ENCODE measurements at places on chromosomes 7 and 10.

DNA sequence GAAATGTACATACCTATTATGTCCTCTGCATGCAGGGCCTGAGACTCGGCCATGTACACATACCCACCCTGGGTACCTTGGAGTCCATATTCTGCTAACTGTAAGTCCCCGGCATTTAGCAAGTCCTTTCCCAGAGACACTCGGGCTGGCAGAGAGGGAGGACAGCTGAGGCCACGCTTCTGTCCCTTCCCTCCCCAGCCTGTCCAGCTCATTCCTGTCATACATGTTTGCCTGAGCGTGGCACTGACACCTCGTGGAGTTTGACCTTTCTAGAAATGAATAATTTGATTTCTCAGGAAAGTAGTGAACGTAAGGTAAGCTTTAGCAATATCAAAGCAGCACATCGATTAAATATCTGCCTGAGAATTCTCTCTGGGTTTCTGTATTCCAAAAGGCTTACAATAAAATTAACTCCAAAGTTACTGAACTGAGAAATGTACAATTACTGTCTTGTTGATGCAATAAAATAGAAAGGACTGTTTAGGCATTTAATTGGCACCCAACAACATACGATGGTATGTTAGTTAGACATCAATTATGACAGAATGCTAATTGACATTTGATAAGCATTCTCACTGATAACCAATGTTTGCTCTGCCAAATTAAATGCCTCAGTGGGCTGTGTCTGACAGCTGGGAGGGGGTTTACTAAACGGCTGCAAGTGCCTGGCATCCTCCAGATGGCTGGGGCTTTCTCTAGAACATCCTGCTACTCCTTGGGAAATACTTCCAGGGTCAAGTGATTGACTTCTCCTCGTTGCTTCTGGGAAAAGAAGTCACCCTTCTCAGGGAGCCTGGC is 221.2 kb downstream of the CCSER2 start:
- no peak for DNase-seq

GRCh38 chr7:128703609-128704241 is 31.6 kb downstream of the GARIN1A start:
- peak; percentile 63 for DNase-seq

- DNase-seq: no peak
Observed at GRCh38 chr10:13784067-13784466, 197.3 kb downstream of the PRPF18 start.

GRCh38 chr10:37856881-37857286 is 526 bp downstream of the ZNF248 start:
- no peak for DNase-seq

DNA sequence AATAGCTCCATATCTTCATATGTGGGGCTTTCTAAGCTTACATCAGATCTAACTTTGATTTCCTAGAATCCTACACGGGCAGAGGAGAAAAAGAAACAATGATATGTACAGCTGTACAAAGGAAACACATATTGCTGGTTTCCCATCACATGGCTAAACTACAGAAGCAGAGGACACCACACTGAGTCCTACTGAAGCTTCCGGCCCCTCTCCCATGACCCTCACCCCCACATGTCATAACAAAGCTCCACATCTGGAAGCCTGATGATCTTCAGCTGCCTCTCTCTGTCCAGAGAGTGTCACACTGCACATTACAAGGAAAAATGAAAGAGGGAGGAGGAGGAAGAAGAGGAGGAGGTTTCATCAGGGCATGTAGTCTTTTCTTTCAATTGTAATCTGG is 14.0 kb downstream of the SLC16A12 start:
- no peak for DNase-seq

DNA sequence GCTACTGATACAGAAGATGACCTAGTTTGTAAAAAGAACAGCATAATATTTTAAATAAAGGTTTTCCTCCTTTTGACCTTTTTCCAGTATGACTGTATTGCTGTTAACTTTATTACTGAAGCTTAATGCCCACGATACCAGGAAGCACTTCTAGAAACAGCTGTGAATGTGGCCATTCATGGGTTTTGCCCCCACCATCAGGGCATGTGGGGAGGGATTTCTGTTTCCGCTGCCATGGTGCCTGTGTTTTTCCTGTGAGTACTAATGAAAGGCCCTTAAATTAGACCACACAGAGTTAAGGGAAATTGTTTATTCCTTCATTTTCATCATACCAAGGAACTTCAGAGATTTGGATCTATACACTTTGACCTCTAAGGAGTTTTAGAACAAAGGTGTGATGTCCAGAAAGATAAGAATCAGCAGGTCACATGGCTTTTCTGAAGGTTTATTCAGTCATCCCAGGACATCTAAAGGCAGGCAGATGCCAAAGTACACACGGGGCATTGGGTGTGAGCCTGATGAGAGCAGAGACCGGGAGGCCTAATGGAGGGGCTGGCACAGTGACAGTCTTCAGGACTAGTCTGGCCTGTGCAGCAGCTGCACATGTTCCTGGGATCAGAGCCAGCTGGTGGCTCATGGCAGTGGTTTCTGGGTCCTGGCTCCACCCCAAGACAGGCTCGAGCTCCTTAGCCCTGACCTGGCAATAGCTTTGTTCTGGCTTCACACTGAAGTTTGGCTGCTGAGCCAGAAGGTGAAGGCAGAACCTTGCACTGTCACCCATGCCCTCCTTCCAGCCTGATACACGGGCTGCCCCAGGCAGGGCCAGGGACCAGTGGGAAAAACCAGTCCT is 190.9 kb downstream of the REEP3 start:
- DNase-seq: peak; percentile 94
